ENCODE measurements at places on chromosomes 6 and 20. TPM values are rescaled to one million over a fixed set of nuclear protein-coding genes. Genes with fewer than 3 reads are reported as not detected.

MUC22 gene
- total RNA-seq, result not detected

TPD52L1 gene
- total RNA-seq, result 41.4 TPM

SLC22A2 gene
- total RNA-seq, result 0.43 TPM

EDEM2 gene
- 30.6 TPM for total RNA-seq

OGFR gene
- 29.4 TPM for total RNA-seq

PDYN gene
- not detected for total RNA-seq

SLC25A27 gene
- 14.0 TPM for total RNA-seq

POU5F1 gene
- total RNA-seq, result not detected

SULF2 gene
- 89.4 TPM for total RNA-seq

SUMO4 gene
- total RNA-seq, result 1.8 TPM

SSR1 gene
- 133 TPM for total RNA-seq

BPIFB4 gene
- not detected for total RNA-seq

TCP11 gene
- total RNA-seq, result not detected

ZC2HC1B gene
- not detected for total RNA-seq
